Posterior vena cava (tissue), 2 donors: ENCODE measurements at places on chromosomes 2 and 18.
A peak's percentile ranks its signal among the peaks of the same experiment; 100 is the strongest.

DNA sequence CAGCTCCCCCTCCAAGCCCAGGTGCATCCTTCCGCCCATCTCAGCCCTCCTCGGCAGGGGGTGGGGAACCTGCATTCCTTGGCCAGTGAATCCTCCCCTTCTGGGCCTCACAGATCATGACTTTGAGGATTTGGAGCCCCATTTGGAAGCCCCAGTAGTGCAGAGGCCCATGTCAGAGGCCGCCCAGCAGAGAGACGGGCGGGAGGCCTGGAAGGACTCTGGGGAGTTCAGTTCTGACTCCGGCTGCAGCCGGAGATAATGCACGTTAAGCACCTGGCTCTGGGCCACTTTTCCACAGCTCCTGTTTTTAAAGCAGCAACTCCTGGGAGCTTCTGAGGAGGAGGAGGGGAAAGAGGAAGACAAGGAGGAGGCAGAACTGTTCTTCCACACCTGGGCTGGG is 14.9 kb downstream of the ATOH8 start:
- no peak for DNase-seq

DNA sequence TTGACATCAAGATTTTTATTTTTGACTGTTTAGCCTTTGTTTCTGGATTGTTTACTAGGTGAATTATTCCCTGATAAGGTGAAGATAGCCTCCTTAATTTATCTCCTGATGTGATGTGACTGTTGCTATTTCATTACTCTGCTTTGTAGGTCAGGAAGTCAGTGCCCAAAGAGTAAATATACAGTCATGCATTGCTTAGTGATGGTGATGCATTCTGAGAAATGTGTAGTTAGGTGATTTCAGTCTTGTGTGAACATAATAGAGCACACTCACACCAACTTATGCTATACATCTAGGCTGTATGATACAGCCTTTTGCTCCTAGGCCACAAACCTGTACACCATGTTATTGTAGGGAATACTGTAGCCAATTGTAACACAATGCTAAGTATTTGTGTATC is 102.4 kb upstream of the THUMPD2 start:
- DNase-seq = no peak

- no peak for DNase-seq
Measured at GRCh38 chr2:80102026-80102425, 202.5 kb downstream of the LRRTM1 start.

- peak; percentile 92 for DNase-seq
Measured at GRCh38 chr2:163347982-163348856, 387.6 kb downstream of the FIGN start.

DNA sequence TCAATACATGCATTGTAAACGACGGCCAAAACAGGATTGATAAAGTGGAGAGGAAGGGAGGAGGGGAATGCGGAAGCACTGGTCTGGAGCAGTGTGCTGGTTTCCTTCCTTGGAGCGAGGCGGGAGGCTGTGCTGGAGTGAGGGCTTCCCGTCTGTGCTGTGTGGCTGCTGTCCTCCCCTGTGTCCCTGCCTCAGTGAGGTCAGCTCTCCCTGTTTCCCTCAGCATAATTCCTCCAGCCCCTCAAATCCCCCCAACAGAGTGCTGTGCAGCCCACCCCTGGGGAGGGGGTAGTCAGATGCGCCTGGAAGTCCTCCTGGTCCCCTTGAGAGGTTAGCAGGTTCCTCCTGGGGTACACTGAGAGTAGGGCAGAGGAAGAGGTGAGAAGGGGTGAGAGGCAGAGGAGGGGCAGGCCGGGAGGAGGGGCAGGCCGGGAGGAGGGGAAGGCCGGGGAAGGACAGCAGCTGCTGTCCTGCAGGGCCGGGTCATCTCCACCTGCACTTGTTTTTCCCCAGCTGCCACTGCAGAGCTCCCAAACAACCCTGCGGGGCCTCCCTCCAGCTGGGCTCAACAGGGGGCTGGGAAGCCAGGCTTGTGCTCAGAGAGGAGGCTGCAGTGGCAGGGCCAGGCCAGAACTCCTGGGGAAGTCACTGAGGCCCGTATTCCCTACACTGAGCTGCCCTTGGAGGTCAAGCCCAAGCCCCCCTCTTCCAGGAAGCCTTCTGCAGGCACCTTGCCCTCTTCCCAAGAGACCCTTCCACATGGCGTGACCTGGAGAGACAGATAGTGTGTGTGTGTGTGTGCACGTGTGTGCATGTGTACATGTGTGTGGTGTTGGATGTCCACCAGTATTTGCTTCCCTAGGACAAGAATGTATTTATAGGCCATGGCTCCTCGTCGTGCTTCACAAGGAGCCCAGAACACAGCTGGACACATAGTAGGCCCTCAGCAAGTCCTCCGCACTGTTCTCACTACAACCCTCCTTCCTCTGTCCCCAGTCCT is 13.2 kb upstream of the ATP6V1B1 start:
- DNase-seq = peak; percentile 68

- no peak for DNase-seq
Measured at GRCh38 chr2:44615950-44616518, 254.3 kb downstream of the CAMKMT start.

GRCh38 chr2:118292991-118293390 is 204.7 kb downstream of the INSIG2 start:
- no peak for DNase-seq

DNA sequence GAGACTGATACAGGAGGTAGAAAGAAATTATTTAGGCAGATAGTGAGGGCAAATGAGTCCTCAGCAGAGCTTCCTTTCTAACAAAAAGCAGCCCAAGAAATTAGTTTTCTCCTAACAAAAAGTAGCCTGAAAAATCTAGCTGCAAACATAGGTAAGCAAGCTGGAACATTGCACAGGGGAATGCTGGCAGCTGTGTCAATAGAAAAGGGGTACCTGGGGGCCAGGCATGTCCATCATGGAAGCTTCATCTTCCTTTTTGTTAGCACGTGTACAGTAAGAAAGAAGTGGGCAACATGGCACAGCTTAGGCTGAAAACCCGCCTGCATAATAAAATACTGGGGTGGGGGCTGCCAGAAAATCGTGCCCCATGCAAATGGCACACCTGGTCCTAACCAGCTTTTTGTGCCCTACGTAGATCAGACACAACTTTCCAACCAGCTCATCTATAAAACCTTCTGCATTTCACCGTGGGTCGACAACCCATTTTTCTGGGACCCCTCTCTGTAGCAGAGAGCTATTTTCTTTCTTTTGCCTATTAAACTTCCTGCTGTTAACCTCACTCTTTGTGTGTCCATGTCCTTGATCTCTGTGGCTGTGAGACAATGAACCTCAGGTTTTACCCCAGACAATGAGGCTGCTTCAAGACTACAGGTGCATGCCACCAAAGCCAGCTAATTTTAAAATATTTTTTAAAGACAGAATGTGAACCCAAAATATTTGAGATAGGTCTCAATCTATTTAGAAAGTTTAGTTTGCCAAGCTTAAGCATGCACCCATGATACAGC is 6.6 kb upstream of the MTHFD2 start:
- DNase-seq = no peak

DNA sequence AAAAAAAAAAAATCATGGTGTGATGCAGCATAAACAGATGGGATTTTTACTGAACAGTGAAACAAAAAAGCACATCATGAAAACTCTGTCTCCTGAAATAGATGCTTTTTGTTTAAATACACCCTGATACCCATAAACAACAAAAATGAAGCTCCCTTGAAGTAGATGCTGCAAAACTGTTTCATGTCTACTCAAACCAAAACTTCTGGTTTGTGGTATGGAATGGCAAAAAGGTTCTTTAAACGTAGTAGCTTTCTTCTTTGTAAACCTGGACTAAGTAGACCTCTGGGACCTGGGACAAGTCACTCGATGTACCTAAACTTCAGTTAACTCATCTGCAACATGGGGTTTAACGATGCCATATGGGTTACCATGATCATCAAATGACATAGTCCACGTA is 64.4 kb upstream of the RAPH1 start:
- no peak for DNase-seq

DNA sequence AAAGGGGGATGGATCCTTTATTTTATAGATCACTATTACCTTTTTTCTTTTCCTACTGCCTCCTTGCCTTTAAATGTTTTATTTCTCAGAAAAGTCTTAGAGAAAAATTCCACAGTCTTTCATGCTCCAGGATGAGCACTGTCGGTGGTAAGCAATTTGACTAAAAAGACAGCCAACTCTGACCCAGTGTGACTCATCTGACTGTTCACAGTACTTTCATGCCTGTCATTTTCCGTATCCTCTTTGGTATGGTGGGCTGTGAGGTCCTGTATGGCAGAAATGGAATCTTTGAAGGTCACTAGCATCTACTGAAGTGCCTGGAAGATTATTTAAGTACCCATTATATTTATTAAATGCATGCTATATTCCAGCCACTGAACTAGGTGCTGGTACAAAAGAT is 2.1 kb upstream of the RFTN2 start:
- no peak for DNase-seq

- DNase-seq = no peak
Measured at GRCh38 chr2:160909781-160910242, 250.4 kb upstream of the TANK start.

GRCh38 chr2:217162533-217162932 is 302.7 kb upstream of the TNP1 start:
- no peak for DNase-seq

- DNase-seq = no peak
Measured at GRCh38 chr18:75809926-75810255, 382.4 kb upstream of the SMIM21 start.

DNA sequence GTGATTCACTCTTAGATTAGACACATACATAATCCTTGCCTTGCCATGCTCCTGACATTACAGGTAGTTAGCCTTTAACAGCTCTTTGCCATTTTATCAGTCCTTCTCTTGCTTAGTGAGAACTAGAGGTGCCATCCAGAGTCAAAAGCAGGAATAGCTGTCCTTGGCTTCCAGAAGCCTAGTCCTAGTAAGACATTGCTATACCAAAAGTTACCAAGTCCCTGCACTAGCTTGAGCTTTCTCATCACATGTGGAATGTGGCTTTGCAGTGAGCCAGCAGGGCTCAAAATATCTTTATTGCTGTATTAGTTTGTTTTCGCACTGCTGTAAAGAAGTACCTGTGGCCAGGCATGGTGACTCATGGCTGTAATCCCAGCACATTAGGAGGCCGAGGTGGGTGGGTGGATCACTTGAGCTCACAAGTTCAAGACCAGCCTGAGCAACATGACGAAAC is 104.7 kb upstream of the NOSTRIN start:
- no peak for DNase-seq

- no peak for DNase-seq
Measured at GRCh38 chr18:34550902-34551301, 159.2 kb upstream of the DTNA start.

GRCh38 chr2:38293152-38293865 is 83.8 kb downstream of the ATL2 start:
- no peak for DNase-seq

- DNase-seq = no peak
Measured at GRCh38 chr2:137705296-137705695, 259.0 kb upstream of the HNMT start.

DNA sequence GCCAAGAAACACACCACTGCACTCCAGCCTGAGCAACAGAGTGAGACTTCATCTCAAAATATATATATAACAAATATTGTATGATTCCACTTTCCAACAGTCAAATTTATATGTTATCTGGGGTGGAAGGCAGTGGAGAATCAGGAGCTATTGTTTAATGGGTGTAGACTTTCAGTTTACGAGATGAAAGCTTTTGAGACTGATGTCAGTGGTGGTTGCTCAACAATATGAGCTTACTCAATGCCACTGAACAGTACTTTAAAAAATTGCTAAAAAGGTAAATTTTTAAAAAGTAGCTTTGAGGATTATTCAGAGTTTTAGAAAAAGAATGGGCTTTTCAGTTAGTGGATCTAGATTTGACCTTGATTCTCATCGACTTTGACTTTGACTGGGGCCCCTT is 105.9 kb upstream of the ST6GAL2 start:
- DNase-seq = no peak

GRCh38 chr2:135074216-135074615 is 22.1 kb downstream of the RAB3GAP1 start:
- no peak for DNase-seq

- no peak for DNase-seq
Measured at GRCh38 chr2:73217160-73217559, 3.1 kb downstream of the SMYD5 start.

GRCh38 chr18:59049721-59050660 is 89.7 kb upstream of the SEC11C start:
- no peak for DNase-seq

GRCh38 chr18:76437910-76438309 is 57.1 kb downstream of the ZNF516 start:
- no peak for DNase-seq

DNA sequence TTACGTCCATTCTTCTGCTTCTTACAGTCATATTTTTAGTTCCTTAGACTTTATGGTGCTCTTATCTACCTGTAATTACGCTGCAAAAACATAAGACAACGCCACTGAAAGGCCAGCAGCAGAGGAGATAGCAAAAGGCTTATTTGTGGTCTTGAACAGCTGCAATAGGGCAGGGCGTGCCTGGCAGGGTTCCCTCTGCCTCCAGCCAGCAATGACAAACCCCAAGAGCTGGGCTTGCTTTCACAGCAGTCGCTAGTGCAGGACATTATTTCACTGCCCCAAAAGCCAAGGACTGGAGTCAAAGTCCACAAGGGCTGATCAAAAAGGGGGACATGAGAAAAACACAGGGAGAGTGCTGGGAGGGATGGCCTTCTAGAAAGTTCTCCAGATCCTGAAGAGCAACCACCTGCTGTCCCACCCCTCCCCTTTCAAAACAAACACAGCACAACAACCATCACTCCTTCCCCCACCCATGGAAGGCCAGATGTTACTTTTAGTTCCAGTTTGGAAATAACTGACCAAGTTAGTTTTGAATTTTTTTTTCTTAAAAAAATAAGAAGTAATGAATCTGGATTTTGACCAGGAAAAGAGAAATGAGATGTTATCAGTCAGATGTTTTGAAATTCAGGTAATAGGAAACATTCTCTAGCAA is 127.8 kb downstream of the RBMS1 start:
- peak; percentile 90 for DNase-seq

GRCh38 chr18:51195451-51196117 is 1.9 kb downstream of the MEX3C start:
- no peak for DNase-seq

GRCh38 chr2:46697830-46698323 is 217.7 kb downstream of the MCFD2 start:
- DNase-seq = no peak

DNA sequence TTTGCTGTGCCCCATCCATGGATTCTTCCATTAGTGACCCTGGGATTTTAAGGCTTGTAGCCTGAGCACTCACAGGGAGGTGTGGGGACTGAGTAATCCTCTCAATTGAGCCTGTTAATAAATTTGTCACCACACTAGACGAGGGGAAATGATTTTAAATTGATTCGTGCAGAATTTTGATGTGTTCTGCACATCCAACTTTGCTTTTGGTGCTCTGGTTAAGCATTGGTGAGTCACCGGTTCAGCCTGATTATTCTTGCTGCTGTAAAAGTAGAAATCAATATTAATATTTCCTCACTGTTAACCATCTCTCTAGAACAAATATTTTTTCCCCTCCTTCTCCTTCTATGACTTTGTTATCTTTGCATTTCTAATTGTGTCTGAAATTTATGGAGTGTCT is 482.0 kb downstream of the TSN start:
- DNase-seq = no peak
